Right lobe of liver (tissue), 6 donors: ENCODE measurements at places on chromosomes 11 and 22. TPM values are rescaled to one million over a fixed set of nuclear protein-coding genes. Genes with fewer than 3 reads are reported as not detected.

GRCh38 chr11:31856248-31856647 is 45.1 kb upstream of the PAX6 start:
- H3K4me1 ChIP-seq, result no peaks in the 10 kb centered on the region
- no peaks in the 10 kb centered on the region for H3K27me3 ChIP-seq
- H3K27ac ChIP-seq, result no peak overlapping the region
- DNase-seq, result no peak

TMEM151A gene
- 0.29 TPM for total RNA-seq

SLC22A6 gene
- total RNA-seq, result not detected

C11orf42 gene
- total RNA-seq, result not detected

TRIM49 gene
- total RNA-seq, result not detected

KDM4E gene
- not detected for total RNA-seq
